ENCODE measurements at places on chromosomes 3 and 15.

DNA sequence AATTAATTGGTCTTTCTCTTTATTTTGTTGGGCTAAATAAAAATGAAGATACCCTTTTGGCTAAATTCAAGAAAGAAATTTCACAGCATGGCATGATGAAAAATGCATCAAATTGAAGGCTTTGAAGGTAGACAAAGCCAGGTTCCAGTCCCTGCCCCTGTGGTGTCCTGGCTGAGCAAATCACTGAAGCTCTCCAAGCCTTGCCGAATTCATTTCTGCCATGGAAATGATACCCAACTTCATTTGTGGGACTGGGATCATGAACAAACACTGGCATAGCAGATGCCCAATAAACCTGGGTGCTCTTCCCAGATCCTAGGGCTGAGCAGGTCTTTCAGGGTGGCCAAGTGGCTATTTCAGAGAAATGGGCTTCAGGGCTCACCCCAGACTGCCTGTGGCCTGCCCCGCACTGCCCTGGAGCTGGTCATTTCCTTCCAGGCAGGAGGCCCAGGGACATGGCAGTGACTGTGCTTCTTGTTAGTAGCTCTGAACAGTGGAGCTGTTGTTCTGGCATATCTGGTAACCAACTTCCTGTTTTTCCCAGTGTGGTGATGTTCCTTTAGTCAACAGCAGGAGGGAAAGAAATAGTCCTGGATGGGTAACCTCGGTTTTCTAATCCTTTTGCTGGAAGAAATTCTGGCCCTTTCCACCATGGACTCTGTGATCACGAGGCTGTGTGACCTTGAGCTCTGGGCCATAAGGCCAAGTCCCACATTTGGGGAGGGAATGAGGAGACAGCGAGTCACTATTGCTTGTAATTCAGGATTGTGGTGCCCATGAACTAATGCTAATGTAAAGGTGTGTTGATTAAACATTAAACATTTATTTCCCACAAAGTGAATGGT, 47.6 kb downstream of the CTDSPL start:
- DNase-seq, result no peak

- no peak for DNase-seq
Observed at GRCh38 chr15:87489456-87489855, 767.1 kb downstream of the NTRK3 start.

GRCh38 chr15:90082140-90082715, 20.0 kb downstream of the IDH2 start:
- no peak for DNase-seq

- no peak for DNase-seq
Observed at GRCh38 chr3:24139463-24140412, 194.7 kb downstream of the NR1D2 start.

- DNase-seq, result no peak
Observed at GRCh38 chr15:70892002-70892911, at the start of the genes LRRC49 and THAP10. Gene LRRC49 (plus strand): TSS chr15:70892826. CDS start chr15:70892895, 69 bp downstream. Gene THAP10 (minus strand): TSS chr15:70892433. CDS start chr15:70892272, 161 bp downstream.

DNA sequence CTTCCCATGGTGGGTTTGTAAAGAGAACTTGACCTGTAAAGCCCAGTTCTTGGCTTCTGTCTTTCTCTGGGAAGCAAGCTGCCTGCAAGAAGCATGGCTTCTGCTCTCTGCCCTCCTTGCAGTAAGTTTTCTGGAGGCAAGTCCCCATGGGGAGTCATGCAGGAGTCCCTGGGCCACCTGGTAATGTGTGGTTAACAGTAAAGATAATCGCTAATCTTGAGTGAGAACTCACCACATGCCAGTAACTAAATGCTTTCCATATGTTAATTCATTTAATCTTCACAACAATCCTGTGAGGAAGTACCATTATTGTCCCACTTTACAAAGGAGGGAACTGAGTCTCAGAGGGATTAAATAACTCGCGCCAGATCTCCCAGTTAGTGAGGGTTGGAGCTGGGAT, 4.2 kb downstream of the CAPN3 start:
- no peak for DNase-seq

- DNase-seq, result no peak
Observed at GRCh38 chr3:81920816-81921215, 159.4 kb upstream of the GBE1 start.

DNA sequence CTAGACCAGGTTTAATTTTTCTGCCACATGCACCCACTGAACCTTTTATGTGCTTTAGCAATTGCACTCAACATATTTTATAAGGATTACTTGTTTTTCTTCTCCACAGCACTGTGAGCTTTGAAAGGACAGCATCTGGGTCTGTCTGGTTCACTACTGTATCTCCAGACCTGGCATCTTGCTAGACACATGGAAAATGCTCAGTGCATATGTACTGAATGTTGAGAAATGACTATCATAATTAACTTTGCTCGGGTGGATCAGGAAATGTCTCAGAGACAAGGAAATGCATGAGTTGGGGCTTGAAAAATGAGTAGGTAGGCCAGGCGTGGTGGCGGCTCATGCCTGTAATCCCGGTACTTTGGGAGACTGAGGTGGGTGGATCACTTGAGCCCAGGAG, 40.2 kb downstream of the DOCK3 start:
- no peak for DNase-seq

DNA sequence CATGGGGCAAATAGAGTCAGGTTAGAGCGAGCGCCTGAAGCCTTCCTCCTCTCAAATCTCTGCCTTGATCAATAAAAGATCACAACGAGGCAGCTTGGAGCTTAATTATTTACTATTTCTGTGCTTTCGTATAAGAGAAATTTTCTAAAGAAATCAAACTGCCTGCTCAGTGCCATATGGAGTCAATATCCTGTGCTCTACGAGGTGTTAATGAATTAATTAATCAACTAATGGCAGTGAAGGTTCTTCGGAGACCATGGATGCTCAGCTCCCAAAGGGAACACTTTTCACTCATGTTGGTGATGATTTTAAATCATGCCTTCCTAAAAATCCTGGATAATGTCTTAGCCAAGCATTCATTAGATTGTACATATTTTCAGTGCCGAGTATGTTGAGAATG, 153.5 kb upstream of the PPP2R3A start:
- DNase-seq, result no peak

- DNase-seq, result no peak
Observed at GRCh38 chr3:45761831-45762230, 34.5 kb downstream of the SLC6A20 start.

GRCh38 chr3:40302784-40303183, 6.7 kb upstream of the EIF1B start:
- no peak for DNase-seq

- DNase-seq, result no peak
Observed at GRCh38 chr3:132654190-132654589, 5.4 kb downstream of the ACAD11 start.

DNA sequence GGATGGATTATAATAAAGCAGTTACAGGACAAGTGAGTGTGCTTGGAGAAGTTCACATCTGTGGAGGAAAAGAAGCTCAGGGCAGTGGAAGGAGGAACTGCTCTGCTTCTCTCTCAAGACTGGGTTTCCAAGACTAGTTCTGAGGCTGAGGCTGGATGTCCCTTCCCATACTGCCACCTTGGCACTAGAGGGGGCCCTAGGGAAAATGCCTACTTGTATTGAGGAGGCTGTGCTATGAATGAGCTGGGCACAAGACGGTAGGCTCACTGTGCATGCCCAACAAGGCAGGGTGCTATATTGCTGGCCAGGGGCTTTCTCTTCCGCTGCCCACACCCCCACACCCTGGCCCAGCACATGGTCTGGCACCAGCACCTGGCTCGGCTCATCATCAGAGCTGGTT, 65.2 kb downstream of the SLCO2A1 start:
- DNase-seq, result no peak

DNA sequence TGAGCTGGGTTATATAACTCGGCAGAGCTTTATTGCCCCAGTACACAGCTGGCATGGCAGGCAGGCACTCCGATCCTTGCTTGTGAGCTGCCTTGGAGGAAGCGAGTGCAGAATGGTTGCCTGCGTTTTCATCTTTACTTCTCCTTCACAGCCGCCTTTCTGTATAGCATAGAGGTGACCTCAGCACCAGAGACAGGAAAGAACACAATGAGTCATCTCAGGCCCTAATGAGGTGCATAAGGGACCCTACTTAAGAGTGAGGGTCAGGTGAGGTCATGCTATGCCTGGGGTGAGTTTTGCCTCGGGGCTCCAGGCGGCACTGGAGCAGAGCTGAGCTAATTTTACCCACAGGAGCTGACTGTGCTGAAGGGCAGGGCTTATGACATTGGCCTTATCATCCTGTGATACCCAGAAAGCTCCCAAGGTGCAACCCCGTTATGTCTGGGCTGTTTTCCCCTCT, 43.5 kb downstream of the LPP start:
- no peak for DNase-seq

DNA sequence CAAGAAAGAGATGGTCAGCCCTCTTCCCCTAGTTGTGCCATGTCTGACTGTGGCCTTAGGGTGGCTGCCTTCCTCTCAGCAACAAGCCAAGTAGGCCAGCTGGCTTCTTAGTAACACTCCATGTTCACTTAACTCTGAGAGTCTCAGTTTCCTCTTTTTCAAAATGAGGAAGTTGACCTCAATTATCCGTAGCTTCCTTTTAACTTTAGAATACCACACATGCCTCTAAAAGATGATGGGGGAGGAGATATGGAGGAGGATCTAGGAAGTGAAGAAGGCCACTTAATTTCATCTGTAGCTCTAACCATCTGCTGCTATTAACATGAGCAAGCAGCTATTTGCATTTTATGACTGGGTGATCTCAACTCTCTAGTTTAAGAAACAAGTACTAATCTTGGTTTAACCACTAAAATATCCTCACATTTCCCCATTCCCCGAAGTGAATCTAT, 32.9 kb downstream of the CD200R1L start:
- DNase-seq, result no peak

DNA sequence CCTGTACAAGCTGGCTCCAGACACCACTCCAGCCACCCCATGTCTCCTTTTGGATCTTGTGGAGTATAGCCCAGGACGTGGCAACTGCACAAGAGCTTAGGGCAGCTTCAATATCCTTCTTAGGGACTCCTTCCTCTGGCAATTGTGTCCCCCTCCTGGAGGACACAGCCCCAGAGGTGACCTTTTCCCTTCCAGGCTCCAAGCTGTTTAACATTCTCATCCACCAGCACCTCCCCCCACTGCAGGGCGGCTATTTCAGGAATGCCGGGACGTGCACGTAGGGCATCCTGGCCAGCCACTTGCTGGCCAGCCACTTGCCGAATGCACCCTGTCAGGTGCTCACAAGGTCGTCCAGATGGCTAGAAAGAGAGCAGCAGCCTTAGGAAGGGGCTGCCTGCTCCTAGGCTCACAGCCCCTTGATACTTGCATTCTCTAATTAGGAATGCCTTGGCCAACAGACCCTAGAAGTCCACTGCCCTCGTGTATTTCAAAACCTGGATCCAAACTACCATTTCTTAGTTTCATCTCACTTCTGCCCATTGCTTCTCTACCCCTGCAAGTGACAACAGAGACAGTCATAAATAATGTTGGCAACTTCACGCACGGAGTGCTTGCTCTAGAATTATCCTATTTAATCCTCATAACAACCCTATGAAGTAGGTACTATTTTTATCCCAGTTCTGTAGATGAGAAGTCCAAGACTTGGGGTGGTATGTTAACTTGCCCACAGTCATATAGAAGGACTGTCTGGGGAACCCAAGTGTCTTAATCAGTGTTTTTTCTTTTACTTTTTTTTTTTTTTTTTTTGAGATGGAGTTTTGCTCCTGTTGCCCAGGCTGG, 24.5 kb upstream of the IDH2 start:
- DNase-seq, result no peak

GRCh38 chr15:52349052-52349700, 53.6 kb upstream of the MYO5C start:
- no peak for DNase-seq

DNA sequence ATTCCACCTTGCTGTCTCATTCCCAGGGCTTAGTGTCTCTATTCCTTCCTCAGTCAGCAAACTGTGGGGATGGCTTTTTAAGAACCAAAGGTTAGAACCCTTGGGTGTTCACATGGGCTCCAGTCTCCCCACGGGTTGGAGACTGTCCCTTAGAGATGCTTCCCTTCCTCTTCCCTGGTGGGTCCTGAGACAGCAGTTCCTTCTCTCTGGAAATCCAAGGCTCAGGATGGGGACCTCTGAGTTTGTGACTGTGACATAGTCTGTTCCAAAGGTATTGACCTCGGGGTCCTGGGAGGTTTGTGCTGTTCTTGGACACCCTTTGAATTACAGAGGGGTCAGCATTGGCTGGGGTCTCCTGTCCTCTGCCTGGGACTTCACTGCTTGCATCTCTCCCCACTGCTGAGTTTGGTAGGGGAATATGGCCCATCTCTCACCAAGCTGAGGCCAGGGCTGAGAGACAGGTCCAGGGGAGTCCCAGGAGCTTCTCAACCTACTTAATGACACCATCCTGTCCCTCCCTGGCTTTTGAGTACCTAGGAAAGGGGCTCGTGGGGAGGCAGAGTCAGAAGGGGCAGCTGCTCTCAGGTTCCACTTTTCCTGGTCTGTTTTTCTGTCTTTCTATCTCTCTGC, 1.5 kb downstream of the GRM2 start:
- DNase-seq, result no peak

GRCh38 chr15:100713163-100713867, 110.9 kb downstream of the ASB7 start:
- no peak for DNase-seq

GRCh38 chr3:62501289-62501668, 127.9 kb upstream of the FEZF2 start:
- DNase-seq, result no peak

- no peak for DNase-seq
Observed at GRCh38 chr3:6260551-6261191, 600.2 kb upstream of the GRM7 start.

GRCh38 chr3:135516143-135516542, 449.4 kb upstream of the PPP2R3A start:
- no peak for DNase-seq

- no peak for DNase-seq
Observed at GRCh38 chr3:57726397-57726796, 29.7 kb upstream of the SLMAP start.

DNA sequence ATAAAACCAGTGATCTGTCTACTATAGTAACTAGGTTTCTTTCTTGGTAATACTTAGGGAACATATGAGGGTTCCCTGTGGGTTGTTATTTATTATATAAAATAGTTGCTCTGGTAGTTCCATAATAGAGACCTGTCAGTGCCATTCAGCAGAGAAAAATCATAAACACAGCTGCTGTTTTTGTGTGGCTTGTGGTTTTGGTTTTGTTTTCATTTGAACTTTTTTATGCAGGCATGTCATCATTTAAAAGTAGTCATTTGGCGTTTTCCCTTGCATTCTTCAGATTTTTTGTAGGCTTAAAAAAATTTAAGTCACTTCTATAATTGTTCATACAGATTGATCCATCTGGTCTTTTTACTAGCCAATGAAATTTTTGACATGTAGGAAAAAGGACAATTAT, 47.9 kb downstream of the PIK3CA start:
- no peak for DNase-seq

DNA sequence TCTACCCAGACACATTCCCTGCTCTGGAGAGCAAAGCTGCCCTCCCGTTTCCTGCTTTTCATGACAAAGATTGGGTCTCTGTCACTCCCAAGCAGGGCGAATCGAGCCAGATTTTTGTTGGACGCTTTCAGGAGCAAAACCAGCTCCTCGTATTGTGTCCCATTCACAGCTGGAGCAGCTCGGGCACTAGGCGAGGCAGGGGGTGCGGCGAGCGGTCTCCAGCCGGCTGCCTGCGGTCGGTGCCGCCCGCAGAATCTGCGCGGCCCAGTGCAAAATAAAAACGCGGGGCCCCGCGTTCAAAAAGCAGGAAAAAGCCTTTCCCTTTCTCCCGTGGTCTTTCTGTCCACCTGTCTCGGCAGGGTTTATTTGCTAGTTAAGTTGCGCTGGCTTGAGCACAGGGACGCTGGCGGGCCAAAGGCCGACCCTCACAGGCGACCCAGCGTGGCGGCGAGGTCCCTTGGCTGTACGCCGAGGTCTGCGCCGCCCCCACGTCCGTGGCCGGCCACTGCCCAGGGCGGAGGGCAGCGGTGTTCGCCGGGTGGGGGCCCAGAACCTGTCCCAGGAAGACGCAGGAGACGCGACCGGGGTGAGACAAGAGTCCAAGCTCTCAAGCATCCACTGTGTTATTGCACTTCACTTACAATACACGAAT, 71.2 kb downstream of the CYP19A1 start:
- no peak for DNase-seq
